ENCODE measurements at places on chromosomes 7 and 10.

- DNase-seq: no peak
Measured at GRCh38 chr7:98107313-98107721, 655 bp downstream of the LMTK2 start.

DNA sequence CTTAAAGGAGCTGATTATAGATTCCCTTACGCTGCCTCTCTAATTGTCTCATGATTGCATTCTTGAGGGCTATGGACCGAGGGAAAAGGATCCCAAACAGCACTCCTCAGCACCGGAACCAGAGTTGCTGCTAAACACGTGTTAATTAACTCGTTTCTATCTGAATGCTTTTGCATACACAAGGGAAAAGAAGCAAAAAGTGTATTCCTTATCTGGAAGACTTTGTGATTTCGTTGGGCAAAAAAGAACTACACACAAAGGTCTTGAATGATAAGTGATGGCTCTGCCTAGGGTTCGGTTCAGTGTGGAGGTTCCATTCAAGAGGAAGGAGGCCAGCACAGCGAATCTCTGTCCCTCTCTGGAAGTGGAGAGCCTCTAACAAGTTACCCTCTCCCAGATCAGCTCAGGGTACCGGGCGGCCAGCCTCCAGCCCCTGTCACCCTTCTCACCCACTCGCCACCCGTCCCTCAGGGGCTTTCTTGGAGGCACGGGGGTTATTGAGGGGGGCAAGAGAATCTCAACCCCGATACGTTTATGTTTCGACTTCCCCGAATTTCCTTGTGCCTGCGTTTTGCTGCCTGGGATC lies 515 bp upstream of the SLC4A2 start:
- DNase-seq: peak; percentile 22

- DNase-seq: no peak
Measured at GRCh38 chr10:125093974-125094705, 66.2 kb downstream of the CTBP2 start.

GRCh38 chr7:35513195-35513594 lies 181.7 kb downstream of the HERPUD2 start:
- no peak for DNase-seq

DNA sequence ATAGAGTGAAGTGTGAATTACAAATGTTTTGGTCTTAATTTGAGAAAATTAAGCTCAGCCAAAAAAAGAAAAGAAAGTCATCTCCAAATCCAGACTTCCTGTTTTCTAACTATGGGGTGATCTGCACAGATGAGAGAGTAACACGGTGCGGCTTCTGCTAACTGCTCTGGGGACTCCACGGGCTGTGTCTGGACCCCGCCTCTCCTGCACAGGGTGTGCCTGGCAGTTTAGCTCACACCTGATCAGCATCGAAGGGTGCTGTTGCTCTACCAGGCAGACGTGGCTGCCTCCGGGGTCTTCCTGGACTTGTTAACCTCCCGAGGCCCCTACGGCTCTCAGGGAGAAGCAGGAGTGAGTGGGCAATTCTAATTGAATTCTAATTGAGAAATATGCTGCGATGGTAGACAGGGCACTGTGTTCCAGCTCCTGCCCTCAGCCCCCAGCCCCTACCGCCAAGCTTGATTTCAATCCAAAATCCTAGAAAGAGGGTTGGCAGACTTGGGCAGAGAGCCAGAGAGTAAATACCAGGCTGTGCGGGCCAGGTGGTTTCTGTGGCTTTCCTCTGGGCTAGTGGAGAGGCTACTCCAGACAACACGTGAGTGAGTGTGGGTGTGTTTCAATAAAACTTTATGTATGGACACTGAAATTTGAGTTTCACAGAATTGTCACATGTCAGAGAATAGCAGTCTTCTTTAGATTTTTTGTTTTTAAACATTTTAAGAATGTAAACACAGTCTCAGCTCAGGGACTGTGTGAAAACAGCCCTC lies 13.4 kb downstream of the SHH start:
- DNase-seq: no peak

GRCh38 chr7:152893801-152894294 lies 134.3 kb downstream of the ACTR3B start:
- no peak for DNase-seq

GRCh38 chr10:3090914-3091787 lies 23.8 kb downstream of the PFKP start:
- DNase-seq: peak; percentile 98

- no peak for DNase-seq
Measured at GRCh38 chr10:5960070-5960972, 17.0 kb downstream of the IL15RA start.

GRCh38 chr10:59587083-59587755 lies 122.4 kb downstream of the SLC16A9 start:
- DNase-seq: peak; percentile 31

DNA sequence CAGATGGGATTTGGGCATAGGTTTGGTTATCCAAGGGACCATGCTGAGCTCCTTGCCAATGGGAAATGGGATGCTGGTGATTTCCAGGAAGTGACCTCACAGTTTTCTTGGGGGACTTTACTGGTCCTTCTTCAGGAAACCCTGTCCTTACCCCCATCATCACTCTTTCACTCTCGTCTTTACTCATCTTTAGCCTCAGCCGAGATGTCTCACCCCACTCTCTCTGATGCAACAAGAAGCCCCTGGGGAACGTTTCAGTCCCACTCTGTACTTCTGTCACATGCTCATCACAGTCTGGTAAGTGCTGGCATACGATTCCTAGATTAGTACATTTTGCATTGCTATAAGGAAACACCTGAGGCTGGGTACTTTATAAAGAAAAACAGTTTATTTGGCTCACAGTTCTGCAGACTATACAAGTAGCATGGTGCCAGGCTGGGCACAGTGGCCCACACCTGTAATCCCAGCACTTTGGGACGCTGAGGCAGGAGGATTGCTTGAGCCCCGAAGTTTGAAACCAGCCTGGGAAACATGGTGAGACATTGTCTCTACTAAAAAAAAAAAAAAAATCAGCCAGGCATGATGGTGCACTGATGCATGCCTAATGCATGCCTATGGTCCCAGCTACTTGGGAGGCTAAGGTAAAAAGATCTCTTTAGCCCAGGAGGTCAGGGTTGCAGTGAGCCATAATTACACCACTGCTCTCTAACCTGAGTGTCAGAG lies 63.5 kb upstream of the VKORC1L1 start:
- DNase-seq: no peak

- DNase-seq: no peak
Measured at GRCh38 chr10:102658802-102659201, 14.5 kb downstream of the TRIM8 start.
